ENCODE measurements at places on chromosomes 2 and 18.

GRCh38 chr18:9849407-9850283 is 36.1 kb upstream of the TXNDC2 start:
- no peak for DNase-seq

DNA sequence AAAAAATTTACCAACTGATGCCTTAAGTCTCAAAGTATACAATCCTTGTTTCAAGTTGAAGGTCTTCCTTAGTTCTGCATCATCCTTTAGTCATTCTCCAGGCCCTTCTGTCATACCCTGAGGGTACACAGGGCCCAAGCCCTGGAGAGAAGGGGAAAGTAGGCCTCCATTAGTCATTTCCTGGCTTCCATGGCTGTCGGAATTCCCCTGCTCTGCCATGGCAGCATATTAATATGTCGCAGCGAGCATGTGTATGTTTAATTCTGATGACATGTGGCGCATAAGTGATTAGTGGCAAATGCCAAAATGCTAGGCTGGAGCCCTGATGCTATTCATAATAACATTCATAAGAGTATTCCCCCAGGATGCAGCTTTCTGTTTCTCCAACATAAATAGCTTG is 22.1 kb downstream of the GPR39 start:
- DNase-seq = no peak

DNA sequence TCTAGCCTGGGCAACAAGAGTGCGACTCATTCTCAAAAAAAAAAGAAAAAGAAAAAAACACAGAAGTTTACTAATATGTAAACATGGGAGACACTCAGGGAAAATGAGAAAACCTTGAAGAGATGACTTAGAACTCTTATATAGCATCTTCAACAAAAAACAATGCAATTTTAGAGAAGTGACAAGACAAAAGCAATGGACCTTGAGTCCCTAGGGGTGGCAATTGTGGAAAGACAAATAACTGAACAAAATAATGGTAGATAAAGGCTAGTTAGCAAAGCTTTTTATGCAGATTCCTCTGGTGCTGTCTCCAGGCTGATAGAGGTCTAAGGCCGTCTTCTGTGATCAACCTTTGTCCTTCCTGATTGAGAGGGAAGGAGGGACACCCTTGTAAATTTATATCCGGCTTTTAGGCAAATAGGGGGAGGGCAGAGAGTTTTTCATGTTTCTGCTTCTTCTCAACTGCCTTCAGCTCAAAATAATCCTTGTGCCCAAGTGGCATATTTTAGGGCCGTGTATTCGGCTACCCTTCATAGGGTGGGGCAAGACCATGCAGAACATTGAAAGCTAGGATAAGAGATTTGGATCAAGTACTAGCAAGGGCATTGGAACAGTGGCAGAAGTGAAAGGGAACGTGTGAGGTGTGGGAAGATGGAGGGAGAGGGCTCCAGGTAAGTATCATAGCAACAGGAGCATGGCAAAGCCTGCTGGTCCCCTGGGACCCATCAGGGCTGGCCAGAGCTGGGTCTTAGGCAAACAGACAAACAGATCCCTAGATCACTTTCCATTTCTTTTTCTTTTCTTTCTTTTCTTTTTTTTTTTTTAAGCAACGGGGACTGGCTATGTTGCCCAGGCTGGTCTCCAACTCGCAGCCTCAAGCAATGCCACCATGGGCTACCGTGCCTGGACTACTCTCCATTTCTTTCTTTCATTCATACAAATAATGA is 116.2 kb upstream of the STPG4 start:
- no peak for DNase-seq

- no peak for DNase-seq
These were observed 29.3 kb downstream of the ZC3H15 start for GRCh38 chr2:186515376-186515775.

DNA sequence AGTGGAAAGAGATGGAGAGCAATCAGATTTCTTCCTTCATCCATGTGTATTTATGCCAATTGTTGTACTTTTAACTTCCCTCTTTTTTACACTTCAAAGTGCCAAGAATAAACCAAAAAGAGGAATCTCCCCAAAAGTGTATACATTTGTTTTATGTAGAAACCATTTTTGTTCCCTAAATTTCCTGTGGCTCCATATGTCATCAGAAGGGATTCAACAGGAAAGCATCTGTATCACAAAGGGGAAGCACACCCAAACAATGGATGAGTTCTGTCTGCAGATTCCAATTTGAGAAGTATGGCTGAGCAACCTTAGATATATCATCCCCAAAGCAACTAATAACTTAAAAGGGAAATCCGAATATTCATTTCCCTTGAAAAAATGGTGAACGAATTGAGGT is 275.0 kb downstream of the MREG start:
- no peak for DNase-seq

DNA sequence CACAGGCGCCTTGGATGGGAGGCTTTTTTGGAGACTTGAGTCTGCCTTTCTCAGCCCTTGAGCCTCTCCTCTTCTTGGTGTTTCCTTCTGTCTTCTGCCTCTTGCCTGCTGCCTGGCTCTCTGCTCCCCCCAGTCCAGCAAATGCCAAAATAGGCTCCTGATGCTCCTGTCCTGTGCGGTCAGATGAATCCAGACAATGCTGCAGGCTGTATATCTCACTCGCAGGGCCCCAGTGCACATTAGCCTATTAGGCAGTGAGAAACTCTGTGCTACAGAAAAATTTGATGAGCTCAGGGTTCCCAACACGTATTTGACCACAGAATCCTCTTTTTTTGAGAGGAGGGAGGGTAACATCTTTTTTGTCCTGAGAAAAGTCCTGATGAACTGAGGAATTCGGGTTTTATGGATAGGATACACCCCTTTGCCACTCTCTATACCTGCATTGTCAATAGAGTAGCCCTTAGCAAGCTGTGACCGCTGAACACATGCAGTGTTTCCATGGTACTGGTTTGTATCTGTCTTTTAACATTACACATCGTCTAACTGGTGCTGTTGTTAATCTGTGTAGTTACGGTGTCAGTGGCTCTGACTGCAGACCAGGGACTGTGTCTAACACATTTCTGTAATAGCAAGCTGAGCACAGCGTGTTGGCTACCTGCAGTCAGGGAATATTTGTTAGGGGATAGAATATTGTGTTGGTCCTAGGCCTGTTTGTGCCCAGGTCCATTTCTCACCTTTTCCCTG is 50.8 kb downstream of the FAM228A start:
- DNase-seq = no peak

- DNase-seq = no peak
These were observed 186.4 kb downstream of the VAPA start for GRCh38 chr18:10100196-10100595.

GRCh38 chr2:80330527-80331450 is 26.2 kb upstream of the LRRTM1 start:
- no peak for DNase-seq

DNA sequence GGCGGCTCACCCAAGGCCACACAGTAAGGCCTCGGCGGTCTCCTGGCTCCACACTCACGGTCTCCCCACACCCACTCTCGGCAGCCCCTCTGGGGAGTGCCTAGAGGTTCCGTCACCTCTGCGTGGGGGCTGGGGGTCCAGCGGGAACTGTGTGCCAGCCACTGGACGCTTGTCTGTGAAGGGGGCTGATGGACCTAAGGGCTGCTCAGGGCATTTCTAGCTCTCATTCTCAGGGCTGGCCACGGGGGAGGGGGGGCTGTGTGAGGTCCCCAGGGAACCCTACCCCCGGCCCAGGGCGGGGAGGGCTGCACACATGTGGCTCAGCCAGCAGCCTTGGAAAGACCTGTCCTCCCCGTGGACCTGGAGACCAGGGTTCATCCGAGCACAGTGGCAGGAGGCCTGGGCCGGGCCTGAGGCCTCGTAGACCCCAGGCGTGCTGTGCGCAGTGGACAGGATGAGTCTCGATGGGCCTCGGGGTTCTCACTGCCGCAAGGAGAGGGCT is 27.1 kb upstream of the ODC1 start:
- no peak for DNase-seq

DNA sequence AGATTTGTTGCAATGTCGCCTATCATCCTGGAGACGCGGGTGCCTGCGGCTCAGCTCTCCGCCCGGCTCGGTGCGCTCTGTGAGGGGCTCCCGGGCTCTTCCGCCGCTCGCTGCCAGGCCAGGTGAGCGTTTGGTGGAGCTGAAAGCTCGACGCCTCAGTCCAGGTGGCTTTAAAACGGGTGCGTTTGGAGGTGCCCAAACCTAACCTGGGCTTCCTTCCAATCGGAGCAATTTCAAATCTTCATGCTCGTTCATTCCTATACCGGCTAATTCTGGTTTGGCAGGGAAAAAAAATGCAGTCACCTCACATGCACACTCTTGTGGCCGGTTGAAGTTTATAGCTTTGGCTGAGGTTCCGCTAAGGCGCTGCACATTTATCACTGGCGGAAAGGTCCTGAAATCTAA is at the start of gene SLC16A14:
TSS of gene SLC16A14 (minus strand) at position 274 of the 405 bp plus-strand sequence. CDS start 9,572 bp downstream, outside the sequence.
- no peak for DNase-seq

DNA sequence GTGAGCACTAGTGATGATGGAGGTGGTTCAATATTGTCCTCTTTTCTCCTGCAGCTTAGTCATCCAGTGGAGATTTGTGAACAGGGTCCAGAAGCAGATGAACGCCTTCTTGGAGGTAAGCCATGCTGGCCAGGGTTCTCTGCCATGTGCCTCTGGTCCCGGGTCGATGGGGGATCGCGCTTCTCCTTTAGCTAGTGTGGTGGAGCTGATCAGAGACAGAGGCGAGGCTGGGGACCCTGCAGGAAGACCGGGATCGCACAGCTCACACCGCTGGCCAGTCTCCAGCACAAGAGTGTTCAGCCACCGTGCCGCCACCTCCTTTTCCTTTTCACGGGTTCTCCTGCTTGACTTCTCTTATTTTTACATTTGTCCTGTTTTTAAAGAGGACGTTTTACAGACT is 243.4 kb downstream of the ALPK2 start:
- DNase-seq = no peak

DNA sequence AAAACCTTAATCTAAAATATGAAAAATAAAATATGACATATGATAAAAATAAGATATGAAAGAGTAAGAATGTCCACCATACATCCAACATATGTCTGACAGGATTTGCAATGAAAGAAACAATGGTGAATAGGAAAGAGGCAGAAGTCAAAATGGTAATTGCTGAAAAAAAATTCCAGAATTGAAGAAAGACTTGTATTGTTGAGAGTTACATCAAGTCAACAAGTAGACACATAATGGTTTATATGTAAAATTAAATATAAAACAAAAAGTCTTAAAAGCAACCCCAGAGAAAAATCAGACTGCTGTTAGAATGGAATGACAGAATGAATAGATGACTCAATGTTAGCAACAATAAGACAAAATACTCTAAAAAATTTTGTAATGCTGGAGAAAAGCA is 255.1 kb downstream of the DOK6 start:
- DNase-seq = no peak

DNA sequence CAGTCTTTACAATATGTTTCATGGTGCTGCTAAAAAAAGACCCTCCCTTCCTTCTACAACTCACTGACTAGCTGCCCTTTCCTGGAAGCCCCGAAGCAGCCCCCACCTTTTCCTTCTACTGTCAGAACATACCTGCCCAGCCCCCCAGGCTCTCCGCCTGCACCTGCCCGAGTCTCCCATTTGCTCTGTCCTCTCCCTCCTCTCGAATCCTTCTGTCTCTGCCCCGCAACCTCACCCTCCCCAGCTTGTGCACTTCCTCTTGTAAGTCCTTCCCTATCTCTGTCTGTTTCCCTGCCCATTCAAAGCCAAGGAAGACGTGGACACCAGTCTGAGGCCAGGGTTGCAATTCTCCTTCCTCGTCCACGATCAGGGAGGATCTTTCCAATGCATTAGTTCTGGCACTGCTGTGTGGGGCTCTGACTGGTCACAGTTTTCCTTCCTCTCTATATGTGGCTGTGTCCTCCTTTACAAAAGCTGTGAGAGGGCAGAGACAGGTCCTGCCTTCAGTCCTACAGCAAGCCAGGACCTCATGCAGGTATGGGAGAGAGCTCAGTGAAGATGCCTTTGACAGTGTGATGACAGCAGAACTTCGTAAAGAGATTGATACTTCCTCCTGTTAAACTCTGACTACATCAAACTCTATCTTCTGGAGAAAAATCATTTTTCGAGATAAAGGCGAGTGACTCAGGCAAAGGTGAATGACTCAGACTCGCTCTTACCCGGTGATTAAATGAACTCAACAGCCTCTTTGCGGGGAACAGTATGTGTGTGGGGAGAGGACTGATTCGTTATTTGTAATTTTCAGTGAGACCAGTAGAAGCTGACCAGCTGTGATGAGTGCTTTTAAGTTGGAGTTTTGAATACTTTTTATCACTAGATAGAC is 14.2 kb downstream of the TNFRSF11A start:
- no peak for DNase-seq

GRCh38 chr2:135473567-135473966 is 57.5 kb downstream of the ZRANB3 start:
- DNase-seq = no peak

All from activated T-helper 9 cell treated with anti-CD3 and anti-CD28 coated beads, Interleukin-2, amount 50 U/mL, for 16 hours (primary cell).